ENCODE measurements at places on chromosomes 7 and 10.
A peak's percentile ranks its signal among the peaks of the same experiment; 100 is the strongest.

DNA sequence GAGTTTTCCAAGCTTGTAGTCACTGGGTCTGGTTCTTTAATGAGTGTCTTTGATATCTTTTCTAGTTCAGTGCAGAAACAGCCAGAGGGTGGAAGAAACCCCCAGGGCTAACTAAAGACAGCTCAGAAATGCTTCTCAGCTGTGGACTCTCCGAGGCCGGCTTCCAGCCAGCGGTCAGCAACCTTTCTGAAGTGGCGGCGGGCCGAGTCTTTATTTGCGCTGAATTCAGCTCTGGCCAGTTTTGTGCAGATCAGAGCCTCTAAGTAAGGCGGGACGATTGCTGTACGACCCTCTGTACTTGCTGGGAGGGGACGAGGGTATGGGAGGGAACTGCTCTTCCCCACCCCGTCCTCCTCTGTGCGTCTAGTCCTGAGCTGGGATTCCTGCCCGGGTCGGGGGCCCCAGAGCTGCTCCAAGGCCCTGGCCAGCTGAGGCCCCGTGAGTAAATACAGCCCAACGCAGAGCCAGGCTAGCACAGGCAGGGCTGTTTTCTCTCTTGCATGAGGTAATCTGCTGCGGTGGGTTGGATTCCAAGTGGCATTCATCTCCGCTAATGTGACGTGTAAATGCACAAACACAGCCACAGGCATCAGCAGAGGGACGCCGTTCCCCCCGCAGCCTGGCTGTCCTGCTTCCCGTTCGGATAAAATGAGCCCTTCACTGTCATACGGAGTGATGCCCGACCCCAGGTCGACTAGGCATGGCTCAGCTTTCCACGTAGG is 159.8 kb downstream of the PIP4K2A start:
- no peak for DNase-seq

- no peak for DNase-seq
These were observed 8.1 kb upstream of the VDAC2 start for GRCh38 chr10:75202321-75203045.

GRCh38 chr10:34757933-34758332 is 57.2 kb downstream of the PARD3 start:
- DNase-seq, result no peak

DNA sequence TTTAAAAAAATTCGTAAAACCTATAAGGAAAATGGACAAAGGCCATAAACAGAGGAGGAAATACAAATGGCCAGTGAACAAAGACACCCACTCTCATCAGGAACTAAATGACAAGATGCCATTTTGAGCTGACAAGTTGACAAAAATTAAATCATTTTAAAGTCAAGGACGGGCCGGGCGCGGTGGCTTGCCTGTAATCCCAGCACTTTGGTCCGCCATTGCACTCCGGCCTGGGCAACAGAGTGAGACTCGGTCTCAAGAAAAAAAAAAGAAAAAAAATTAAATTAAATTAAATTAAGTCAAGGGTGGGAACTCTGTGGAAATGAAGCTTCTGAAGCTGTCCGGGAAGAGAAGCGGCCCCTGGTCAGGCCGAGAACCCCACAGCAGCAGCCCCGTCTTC is 1.2 kb upstream of the NOM1 start:
- DNase-seq, result no peak

- no peak for DNase-seq
These were observed 14.7 kb downstream of the SEC24C start for GRCh38 chr10:73758704-73759511.

- DNase-seq, result no peak
These were observed 293.3 kb upstream of the KLF14 start for GRCh38 chr7:131027287-131027773.

DNA sequence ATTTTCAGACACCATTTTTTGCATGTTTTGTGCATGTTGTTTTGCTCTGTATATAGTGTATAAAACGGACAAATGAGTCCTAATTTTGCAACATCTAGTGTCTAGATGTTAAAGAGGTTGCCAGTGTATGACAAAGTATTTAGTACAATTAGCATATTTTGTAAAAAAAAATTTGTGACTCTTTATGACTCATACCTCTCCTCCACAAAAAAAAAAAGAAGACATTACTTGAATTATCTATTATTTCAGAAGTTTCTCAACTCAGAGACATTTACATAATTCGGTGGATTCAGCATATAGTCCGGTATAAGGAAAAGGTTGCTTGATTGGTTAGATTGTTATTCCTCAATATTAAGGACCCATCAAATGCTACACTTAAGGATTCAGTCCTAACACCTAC is 26.0 kb downstream of the NUP42 start:
- no peak for DNase-seq

GRCh38 chr10:69361303-69361614 is 55.5 kb downstream of the TACR2 start:
- no peak for DNase-seq

GRCh38 chr7:159013181-159013690 is 131.4 kb downstream of the VIPR2 start:
- no peak for DNase-seq

DNA sequence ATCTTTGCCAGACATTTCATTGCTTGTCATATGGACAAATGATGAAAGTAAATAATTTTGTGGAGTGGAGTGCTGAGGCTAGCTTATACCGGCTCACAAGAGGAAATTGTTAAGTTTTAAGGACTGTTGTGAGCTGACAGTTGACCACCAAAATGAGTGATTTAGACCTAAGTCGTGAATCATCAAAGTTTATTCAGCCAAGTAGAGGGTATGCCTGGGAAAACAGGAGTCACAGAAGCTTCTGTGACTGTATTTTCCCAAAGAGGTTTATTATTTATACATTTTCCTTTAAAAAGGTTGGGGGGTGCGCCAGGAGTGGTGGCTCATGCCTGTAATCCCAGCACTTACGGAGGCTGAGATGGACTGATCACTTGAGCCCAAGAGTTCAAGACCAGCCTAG is 21.8 kb downstream of the MRPS24 start:
- no peak for DNase-seq

DNA sequence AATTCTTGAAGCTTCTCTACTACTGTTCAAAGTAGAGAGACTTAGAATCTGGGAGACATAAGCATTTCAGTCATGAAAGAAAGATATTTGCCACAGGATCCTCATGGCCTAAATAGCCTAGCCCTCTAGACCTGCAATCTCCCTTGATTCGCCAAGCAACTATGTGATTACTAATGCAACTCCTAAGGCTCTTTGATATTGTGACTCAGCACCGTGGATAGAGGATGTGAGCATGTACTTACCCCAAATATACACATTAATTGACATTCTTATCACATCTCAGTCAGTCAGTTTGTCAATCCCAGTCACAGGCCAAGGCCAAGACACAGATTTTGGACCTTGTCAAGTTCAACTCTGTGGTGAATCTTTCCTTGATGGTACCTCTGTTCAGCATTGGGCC is 42.6 kb downstream of the GPR37 start:
- DNase-seq, result no peak

DNA sequence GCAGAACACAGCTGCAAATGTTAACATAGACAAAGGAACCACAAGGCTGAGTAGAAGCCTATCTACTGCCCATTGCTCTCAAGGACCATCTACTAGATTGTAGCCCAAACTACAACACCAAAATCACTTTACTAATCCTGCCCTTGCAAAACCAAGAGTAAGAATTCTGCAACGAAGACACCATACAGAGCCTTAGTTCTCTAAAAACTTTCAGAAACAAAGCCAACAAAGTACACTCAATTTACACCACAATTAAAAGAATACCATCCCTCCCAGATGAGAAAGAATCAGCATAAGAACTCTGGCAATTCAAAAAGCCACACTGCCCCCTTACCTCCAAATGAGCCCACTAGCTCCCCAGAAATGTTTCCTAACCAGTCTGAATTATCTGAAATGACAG is 294.3 kb downstream of the CTNNA3 start:
- no peak for DNase-seq

- DNase-seq, result no peak
These were observed 12.9 kb downstream of the ATP6V1F start for GRCh38 chr7:128875523-128875948.

DNA sequence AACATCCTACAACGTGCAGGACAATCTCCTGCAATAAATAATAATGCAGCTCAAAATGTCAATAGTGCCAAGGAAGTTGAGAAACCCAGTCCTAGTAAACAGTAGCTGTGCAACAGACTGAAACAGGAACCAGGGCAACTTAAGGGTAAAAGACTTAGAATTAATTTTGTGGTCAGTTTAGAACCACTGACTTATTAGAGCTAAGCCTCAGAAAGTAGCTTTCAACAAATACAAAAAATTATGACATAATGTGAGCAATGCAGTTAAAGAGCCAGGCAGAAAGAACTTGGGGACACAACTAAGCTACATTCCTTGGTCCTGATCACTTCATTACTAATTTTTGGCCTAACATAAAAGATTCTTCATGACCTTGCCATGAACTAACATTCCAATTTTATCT is 195.4 kb downstream of the MACC1 start:
- DNase-seq, result no peak

- no peak for DNase-seq
These were observed 4.0 kb downstream of the BRAF start for GRCh38 chr7:140920745-140921144.

- peak; percentile 3 for DNase-seq
These were observed 33.1 kb upstream of the GALNT11 start for GRCh38 chr7:151992375-151992774.

- DNase-seq, result no peak
These were observed 282.5 kb downstream of the PRPF18 start for GRCh38 chr10:13869295-13869664.

- DNase-seq, result no peak
These were observed 6.4 kb downstream of the USP6NL start for GRCh38 chr10:11604865-11605650.

GRCh38 chr10:84353052-84353803 is 24.8 kb downstream of the CCSER2 start:
- DNase-seq, result no peak

DNA sequence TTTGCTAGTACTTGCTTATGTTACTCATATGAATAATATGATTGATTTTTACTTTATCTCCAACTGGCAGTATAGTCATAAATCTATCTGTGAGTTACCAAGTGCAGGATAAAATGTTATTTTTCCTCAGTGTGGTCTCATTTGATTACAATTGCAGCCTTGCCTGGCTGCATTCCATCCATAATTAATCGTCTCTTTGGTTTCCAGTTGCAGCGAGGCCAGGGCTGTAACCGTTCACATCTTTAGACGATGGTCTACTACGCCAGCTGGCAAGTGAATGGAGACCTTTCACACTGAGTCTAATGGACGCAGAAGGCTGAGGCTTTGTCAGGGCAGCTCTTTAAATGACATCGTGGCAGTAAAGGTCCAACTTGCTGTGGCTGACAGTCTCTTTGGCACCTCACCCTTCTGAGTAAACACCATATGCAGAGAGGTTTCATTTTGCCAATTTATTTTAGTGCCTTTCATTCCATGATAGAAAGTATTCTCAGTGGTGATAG is 84.0 kb downstream of the ARL4A start:
- DNase-seq, result no peak

GRCh38 chr7:82760831-82761230 is 317.3 kb upstream of the CACNA2D1 start:
- no peak for DNase-seq

DNA sequence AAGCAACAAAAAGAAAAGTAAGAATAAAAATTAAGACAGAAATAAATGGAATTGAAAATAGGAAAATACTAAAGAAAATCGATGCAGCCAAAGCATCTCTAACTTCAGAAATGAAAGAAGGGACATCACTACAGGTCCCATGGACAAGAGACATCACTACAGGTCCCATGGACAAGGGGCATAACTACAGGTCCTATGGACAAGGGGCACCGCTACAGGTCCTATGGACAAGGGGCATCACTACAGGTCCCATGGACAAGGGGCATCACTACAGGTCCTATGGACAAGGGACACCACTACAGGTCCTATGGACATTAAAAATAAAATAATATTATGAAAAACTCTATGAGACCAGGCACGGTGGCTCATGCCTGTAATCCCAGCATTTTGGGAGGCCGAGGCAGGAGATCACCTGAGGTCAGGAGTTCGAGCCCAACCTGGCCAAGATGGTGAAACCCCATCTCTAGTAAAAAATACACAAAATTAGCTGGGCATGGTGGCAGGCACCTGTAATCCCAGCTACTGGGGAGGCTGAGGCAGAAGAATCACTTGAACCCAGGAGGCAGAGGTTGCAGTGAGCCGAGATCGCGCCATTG is 101.0 kb upstream of the DNAAF5 start:
- no peak for DNase-seq

DNA sequence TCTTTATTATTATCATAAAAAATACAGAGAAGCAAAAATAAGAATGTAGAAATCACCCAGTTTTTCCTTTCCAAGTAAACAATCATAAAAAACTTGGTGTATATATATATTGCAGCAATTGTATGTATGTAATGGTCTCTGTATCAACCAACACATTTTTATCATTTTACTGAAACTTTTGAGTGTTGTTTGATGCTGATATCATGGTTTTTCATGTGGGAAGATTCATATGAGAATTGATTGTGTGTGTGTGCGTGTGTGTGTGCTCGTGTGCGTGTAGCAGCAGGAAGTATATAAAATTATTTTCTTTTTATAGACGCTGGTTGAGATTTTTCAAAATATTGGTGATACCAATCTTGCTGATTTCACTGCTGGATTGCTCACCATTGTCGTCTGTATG is 22.3 kb downstream of the SLC26A4 start:
- DNase-seq, result no peak

DNA sequence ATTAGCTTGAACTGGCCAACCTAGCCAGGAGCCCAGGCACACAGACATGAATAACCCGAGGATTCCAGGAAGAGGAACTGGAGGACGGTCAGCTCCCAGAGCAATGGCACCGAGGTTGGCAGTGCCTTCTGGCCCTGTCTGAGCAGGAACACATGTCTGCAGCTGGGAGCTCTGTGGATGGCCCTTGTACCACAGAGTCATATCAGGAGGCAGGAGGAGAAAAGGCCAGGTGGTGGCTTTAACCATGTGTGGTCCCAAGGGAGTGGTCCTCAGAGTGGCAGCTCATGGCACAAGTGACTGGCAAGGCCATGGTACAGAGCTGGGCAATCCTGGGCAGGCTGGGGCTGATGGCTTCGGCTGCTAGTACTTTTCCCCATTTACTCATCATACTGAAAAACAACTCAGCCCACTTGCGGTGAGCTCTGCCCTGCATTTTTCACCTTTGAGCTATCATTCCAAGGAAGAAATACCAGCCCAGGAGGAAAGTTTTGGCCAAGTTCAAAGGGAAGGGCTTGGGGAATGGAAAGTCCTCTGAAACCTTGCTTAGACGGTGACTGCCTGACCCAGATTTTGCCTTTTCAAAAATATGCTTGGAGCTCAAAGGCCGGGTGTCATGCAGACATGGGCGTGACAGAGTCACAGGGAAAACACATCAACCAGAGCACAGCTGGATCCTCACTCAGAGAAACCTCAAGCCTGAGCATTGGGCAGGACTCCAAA is 25.7 kb upstream of the LOXL4 start:
- DNase-seq, result no peak

DNA sequence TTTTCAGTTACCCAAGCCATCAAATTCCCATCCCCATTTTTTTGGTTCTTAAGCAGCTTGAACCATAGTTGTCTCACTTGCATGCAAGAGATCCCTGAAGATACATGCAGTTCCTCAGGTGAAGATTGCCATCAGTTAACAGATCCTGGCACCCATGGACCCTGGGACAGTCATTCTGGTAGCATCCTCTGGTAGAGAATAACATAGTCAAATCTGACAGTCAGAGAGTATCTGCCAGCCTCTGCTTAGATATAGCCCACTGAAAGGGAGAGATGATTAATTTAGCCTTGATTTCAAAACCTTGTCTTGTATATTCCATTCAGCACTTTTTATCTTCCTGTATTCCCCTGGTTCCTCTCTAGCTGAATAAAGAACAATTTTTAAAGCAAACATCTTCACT is 280.4 kb downstream of the KCNMA1 start:
- no peak for DNase-seq

All from stimulated activated CD4-positive, alpha-beta T cell treated with anti-CD3 and anti-CD28 coated beads, TNF-alpha, amount 100 ng/mL, for 1 hour (primary cell).